CD4-positive, alpha-beta T cell treated with Interleukin-2 at 100 ng/mL for 4 hours (primary cell): ENCODE measurements at places on chromosomes 4 and X.
A peak's percentile ranks its signal among the peaks of the same experiment; 100 is the strongest.

GRCh38 chr4:108612365-108612764, 8.0 kb upstream of the RPL34 start:
- DNase-seq: no peak

DNA sequence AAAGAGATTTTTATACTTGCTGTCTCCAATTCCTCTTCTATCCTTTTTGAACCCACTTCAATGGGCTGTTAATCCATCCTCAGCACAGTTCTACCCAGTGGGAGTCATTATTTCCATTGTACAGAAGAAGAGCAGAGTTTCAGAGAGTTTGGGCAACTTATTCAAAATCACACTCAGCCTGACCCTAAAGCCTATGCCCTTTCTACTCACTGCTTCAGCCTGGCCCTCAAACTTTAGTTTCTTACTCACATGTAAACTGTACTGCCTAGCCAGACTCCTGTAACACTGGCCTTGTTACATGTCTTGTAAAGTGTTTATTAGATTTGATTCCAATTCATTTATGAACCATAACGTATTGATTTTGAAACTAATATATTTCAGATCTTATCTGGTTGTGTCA, 25.1 kb upstream of the USO1 start:
- DNase-seq: no peak

DNA sequence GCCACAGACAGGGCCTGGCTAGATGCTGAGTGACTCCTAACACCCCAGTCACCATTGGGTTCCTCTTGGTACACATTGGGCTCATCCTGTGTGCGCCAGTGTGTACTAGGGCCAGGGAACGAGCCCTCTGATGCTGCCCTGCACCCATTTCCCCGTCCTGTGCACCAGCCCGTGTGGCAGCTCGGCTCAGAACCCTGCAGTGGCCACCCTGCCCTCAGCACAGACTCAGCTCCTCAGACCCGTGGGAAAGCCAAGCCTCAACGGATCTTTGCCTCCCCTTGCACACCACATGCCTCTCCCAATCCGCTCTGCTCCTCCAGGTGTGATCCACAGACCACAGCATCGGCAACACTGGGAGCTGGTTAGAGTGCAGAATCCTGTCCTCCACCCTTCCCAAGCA, 38.6 kb downstream of the EVC start:
- DNase-seq: no peak

GRCh38 chr4:15683143-15683495, 1.5 kb downstream of the FAM200B start:
- DNase-seq: no peak

DNA sequence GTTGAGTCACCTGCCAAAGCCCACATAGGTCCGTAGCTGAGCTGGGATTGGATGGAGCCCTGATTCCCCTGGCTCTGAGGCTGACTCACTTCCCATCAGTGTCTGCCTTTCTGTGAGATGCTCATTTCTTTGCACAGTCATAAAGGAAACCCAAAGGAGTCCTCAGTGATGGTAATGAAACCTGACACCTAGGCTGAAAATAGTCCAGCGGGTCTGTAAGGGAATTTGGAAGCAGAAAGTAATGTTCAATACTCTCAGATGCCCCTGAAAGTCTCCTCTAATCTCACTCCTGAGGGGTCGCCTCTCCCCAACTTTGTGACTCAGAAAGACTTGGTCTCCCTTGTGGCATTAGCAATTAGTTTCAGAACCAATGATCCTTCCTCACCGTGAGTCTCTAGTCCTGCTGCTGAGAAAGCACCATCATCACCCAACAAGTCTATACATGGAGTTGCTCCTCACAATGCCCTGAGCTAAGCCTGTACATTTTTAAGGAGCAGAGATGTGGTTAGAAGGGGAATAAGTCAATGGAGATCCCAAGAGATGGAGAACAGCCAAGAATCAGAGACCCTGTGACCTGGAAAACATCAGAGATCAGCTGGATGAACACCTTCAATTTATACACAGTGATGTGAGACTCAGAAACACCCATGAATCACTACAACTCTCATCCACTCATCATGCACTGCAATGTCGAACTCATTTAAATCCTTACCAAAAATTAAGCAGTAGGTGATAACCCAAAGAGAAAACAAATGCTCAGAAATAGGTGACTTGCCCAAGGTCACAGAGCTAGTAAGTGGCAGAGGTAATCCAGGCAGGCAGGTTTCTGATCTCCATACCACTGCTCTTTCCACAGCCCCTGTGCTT, 219.0 kb upstream of the CPEB2 start:
- no peak for DNase-seq

DNA sequence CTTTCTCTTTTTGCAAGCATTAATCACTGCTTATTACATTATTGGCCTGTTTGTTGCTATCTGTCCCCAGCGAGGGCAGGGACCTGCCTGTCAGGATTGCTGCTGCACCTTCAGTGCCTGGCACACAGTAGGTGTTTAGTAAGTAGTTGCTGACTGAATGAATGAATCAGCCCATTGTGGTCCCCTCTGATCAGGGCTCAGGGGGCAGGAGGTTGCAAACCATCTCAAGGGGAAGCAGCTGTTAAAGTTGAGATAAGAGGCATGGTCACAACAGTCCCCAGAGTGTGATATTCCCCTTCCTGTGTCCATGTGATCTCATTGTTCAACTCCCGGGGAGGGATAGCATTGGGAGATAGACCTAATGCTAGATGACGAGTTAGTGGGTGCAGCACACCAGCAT, 85.4 kb downstream of the WFS1 start:
- no peak for DNase-seq

DNA sequence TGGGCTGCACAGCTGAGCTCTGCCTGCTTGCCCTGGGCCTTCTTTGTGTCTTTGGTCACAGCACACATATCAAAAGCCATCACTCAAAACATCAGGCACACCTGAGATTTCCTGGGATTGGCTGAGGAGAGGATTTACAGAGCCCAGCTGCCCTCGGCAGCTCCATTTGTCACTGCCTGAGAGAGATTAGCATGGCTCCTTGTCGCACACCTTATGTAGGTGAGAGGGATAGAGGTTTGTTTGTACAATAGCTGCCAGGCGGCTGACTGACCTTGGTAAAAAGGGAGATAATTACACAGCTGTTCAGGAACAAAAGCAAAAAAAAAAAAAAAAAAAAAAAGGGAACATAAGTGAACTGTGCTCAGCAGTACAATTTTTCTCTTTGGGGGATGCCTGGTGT, 63.2 kb downstream of the MGST2 start:
- DNase-seq: no peak

- no peak for DNase-seq
Measured at GRCh38 chr4:77566148-77566547, 39.5 kb upstream of the CXCL13 start.

- no peak for DNase-seq
Measured at GRCh38 chrX:21708116-21708515, 49.8 kb downstream of the SMPX start.

DNA sequence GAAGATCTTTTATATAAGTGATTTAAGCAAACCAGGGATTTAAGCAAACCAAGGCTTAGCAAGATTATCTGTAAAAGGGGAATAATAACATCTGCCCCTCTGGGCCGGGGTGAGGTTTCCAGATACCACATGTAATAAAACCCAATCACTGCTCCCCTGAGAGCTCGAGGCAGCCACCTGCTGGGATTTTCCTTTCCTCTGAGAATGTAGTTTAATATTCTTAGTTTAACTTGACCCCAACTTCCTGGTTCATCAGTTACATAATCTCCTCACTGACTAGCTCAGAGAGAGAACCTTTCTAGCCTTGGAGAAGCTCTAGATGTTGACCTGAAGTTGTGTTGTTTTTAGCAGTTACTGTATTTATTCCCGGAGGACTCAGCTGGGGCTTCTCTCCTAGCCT, 322.4 kb downstream of the ARHGAP10 start:
- DNase-seq: peak; percentile 17

- DNase-seq: no peak
Measured at GRCh38 chrX:49198540-49199314, 1.3 kb downstream of the SYP start.

DNA sequence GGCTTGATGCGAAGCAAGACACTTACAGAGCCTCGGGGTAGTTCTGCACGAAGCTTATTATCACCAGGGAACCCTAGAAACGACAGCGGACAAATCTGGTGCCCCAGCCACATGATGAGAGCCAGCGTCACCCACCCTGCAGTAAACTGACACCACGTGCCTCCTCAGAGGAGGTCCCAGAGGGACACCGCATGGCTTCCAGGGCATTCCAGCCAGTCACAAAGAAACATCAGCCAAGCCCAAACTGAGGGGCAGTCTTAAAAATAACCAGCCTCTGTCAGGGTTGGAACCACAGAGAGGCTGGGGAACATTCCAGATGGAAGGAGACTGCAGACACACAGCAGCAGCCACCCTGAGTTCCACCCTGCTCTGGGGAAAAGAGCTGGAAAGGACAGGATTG, 36.6 kb upstream of the HGFAC start:
- DNase-seq: no peak

- DNase-seq: no peak
Measured at GRCh38 chrX:42823443-42823842, 45.5 kb upstream of the PPP1R2C start.

DNA sequence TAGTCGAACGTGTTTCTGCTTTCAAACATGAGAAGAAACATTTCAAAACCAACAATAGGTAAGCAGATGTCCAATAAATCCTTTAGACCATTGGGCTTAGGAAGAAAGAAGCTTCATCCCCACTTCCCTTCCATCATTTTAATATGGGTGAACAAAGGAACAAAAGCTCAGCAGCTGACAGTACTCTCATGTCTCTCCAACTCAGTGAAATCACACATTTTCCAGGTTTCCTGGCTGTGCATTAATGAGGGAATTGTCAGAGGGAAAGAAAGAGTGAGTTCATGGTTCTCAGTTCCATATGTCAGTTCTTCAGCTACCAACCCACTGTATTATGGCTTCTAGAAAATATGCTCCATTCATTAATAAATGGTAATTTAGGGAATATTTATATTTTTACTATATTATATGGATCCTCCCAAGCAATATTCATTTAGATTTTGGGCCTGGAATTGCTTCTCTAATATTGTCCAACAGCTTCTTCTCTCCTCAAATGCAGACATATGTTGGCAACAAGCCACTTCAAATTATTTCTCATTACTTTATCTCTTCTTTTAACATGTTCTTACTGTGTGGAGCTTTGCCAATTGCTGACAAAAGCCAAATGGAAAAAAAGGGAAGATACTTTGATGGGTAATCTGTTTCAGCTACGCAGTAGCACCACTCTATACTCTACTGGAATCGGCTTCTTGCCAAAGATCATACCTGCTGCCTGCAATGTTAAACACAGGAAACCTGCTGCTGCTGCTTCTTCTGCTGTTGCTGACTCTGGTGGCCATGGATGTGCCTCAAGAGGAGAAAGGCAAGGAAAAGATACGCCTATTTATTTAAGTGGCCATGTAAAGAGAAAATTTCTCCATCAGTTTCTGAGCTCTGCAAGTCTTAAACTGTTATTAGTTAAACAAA, 1757.6 kb downstream of the ARAP2 start:
- no peak for DNase-seq

- no peak for DNase-seq
Measured at GRCh38 chr4:79250887-79251286, 75.0 kb downstream of the NAA11 start.

GRCh38 chr4:158458271-158458895, 63.3 kb upstream of the RXFP1 start:
- DNase-seq: no peak

DNA sequence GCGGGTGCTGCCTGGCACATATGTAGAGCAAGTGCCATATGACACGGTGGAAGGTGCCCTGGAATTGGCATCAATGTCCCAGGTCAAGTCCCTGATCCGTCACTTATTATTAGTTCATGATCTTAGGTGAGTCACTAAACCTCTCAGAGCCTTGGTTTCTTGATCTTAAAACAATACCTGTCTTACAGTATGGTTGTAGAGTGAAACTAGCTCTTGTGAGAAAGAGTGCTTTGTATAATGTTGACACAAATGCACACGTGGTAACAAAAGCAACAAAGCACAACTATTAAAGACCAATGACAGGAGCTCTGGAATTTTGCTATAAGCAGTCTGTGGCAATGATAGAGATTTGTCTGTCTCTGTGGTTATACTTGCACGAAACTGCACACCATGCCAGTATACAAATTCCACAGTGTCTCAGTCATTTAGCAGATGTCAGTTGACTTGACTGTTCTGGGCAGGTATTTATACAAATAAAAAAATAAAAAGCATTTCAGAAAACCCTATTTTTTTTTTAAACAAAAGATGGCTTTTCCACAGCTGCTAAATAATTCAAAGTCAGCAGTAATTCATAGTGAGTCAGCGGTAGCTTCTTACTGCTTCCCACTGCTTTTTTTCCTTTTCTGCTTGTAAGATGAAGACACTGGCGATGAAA, 19.7 kb upstream of the ACSL1 start:
- DNase-seq: no peak

GRCh38 chrX:68571610-68572311, 72.9 kb downstream of the YIPF6 start:
- DNase-seq: no peak

- no peak for DNase-seq
Measured at GRCh38 chr4:174189392-174190015, 94.0 kb downstream of the FBXO8 start.

- DNase-seq: no peak
Measured at GRCh38 chr4:13733817-13734216, 106.3 kb upstream of the BOD1L1 start.

- no peak for DNase-seq
Measured at GRCh38 chr4:10180603-10180926, 64.0 kb upstream of the WDR1 start.

GRCh38 chr4:85368240-85368639, 106.7 kb upstream of the ARHGAP24 start:
- no peak for DNase-seq

DNA sequence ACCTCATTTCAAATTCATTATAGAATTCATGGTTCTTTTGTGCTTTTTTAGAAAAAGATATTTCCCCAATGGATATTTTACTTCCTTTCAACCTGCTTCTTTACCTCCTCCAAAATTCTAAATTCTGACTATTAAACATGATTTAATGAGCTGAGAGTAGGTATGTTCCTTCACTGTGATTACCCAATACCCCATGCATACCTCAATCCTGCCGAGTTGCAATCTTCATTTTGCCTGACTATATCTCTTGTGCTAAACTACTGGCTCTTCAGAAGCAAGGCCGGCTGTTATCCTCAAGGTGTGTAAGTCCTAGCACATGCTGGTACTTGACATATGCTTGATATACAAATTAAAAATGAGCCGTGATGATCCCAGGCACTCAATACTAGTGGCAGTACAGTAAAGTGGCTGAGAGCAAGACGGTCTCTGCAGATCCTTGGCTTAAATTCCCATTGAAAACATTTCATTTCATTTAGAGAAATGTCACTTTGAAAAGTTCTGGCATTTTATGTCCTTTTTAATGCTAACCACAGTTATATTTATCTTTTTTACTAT, 320.4 kb downstream of the KCNIP4 start:
- DNase-seq: no peak

GRCh38 chrX:55489314-55490009, at the start of gene USP51:
TSS of gene USP51 (minus strand) at chrX:55489848. CDS start at chrX:55488939, 909 bp downstream.
- no peak for DNase-seq

- DNase-seq: no peak
Measured at GRCh38 chr4:69888336-69888735, 28.4 kb upstream of the SULT1E1 start.

- DNase-seq: no peak
Measured at GRCh38 chr4:6277139-6277802, 7.6 kb downstream of the WFS1 start.
